Skeletal muscle cell (primary cell): ENCODE measurements at places on chromosomes 5 and 9.

DNA sequence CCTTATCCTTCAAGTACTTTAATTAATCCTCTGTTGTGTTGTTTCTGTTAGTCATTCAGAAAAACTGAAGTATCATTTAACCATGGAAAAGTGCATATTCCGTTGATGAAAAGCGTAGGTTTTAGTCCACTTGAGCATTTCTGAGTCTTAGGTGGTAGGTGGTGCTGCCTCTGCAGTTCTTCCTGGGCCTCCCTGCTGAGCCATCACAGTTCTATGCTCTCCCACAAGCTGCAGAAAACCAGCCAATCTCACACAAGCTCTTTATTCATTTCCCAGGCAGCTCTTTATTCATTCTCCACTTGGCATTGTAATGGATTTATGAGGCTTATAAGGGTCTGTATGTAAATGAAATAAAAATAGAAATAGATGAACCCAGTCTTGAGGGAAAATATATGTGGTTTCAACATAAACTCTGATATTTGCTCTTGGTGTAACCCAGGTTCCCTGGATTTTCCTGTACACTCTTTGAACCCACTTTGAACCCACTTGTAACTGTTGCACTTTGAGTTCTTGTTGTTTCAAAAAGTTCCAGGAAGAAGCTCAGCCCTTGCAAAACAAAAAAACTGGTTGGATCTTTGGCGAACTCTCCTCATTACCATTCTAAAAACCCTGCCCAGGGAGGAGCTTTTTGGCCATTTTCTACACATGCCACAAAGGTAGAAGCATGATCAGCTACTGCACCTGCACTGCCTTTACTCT is 56.0 kb downstream of the ZNF510 start:
- no peak for DNase-seq

- DNase-seq: peak; percentile 77
Measured at GRCh38 chr9:14417237-14417636, 103.3 kb upstream of the NFIB start.

GRCh38 chr9:26947736-26948135 is 694 bp upstream of the PLAA start:
- DNase-seq: no peak

DNA sequence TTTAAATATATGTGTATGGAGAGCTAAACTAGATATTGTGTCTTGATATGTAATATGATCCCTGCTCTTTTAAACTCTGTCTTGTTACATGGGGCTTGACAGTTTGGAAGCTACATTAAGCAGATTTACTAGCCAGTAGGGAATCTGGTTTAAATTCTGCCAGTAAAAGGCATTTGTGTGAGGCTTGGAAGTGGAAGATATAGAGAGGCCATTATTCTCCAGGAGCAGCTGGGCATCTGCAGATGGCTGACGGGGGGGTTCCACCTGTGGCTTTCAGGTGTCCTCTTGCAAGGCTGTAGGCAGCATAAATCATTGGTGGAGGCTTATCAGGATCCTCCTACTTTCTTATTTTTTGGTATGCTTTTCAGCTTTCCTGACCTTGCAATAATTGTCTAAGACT is 179.1 kb upstream of the FBXL7 start:
- DNase-seq: no peak

GRCh38 chr5:147340941-147341340 is 106.1 kb downstream of the STK32A start:
- DNase-seq: no peak

DNA sequence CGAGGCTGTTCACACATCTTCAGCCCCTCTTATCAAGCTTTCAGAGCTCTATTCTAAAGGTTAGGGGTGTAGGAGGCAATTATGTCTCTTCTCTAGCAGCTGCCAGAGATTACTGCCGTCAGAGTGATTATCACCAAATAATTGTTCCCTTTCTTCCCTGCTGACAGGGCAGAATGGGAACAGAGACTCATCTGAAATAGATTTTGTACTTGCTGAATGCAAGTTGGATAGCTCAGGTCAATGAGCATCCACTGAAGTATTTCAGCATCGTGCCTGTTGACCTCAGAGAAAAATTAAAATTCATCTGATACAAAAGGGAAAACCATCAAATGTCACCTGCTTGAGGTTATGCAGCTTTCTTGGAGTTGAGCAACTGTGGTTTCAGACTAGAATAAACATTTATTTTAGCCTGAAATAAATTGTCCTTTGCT is 213.7 kb upstream of the MAP3K1 start:
- no peak for DNase-seq

- no peak for DNase-seq
Measured at GRCh38 chr9:97502984-97503861, 1.8 kb downstream of the TMOD1 start.

GRCh38 chr9:112486221-112487007 is at the start of gene KIAA1958:
Gene KIAA1958 (plus strand): TSS chr9:112486827. CDS start chr9:112574081, 87,254 bp downstream.
- peak; percentile 22 for DNase-seq

GRCh38 chr5:1478271-1479035 is 33.2 kb upstream of the SLC6A3 start:
- no peak for DNase-seq

DNA sequence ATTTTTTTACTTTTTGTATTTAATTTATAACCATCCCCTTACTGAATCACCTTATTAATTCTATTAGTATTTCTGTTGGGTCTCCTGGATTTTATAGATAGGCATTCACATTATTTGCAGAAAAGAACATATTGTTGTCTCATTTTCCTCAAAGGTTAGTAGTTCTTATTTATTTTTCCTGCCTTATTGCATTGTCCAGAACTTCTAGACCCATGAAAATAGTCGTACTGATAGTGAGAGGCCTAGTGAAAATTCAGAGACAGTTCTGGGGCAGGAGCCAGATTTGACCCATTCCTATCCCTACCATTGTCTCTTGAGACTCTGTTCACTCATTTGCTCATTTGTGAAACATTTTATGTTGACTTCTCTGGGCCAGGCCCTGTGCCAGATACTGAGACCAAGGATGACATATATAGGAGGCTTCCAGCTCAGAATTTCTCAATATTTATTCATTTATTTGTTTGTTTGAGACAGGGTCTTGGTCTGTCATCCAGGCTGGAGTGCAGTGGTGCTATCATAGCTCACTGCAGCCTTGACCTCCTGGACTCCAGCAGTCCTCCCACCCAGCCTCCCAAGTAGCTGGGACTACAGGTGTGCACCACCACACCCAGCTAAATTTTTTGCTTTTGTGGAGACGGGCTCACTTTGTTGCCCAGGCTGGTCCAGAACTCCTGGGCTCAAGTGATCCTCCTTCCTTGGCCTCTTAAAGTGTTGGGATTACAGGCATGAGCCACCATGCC is 34.7 kb downstream of the COL27A1 start:
- no peak for DNase-seq

- no peak for DNase-seq
Measured at GRCh38 chr5:75706016-75706415, 11.2 kb downstream of the POC5 start.

- no peak for DNase-seq
Measured at GRCh38 chr9:35594471-35594870, 10.6 kb upstream of the TESK1 start.

- DNase-seq: no peak
Measured at GRCh38 chr5:174606153-174606552, 118.2 kb upstream of the MSX2 start.

- no peak for DNase-seq
Measured at GRCh38 chr5:133232011-133232410, 180.2 kb downstream of the HSPA4 start.

GRCh38 chr5:73496984-73497457 is 1.2 kb upstream of the BTF3 start:
- DNase-seq: peak; percentile 17

GRCh38 chr9:117095081-117095480 is 319.8 kb downstream of the ASTN2 start:
- DNase-seq: peak; percentile 41
